ENCODE measurements at places on chromosomes 2 and 18.

DNA sequence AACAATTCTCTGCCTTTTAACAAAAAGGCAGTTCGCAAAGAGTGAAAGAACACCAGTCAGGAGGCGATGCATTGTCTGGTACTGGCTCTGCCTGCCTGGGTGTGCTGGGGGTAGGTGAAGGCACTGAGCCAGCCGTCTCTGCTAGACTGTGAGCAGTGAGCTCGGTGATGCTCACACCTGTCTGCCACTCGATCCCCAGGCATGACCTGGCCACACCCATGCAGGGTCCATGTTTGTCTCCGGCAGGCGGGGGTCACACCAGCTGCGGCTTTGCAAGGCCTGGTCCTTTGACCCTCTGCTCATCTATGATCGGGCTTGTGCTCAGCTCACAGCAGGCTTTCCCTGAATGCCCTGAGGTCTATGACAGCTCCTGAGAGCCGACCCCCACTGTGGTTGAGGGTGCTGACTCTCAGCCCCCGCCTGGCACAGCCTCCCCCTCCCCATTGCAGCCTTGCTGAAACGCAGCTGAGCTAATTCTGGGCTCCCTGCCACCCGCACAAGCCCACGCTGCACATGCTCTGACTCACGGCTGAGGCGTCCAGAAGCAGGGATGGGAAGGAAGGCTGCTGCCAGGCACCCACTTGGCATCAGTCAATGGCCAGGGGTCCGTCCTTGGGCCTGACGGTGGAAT, 23.7 kb downstream of the CRACDL start:
- no peak for DNase-seq
- H3K36me3 ChIP-seq = no peaks in the 10 kb centered on the region
- no peak overlapping the region for H3K4me3 ChIP-seq
- H3K4me1 ChIP-seq = peaks cover 15% of the 10 kb centered on the region
- no peak overlapping the region for H3K27ac ChIP-seq

GRCh38 chr18:27185025-27185763, at the start of gene CHST9:
Gene CHST9, minus strand, starts transcription at chr18:27185308. Its CDS starts 42,499 bp downstream, at chr18:27142809.
- H3K4me1 ChIP-seq = peaks cover 3% of the 10 kb centered on the region
- no peaks in the 10 kb centered on the region for H3K36me3 ChIP-seq
- H3K27me3 ChIP-seq = peaks cover 8% of the 10 kb centered on the region

- no peaks in the 10 kb centered on the region for H3K36me3 ChIP-seq
- no peaks in the 10 kb centered on the region for H3K4me1 ChIP-seq
- no peak overlapping the region for H3K4me3 ChIP-seq
- no peak for DNase-seq
- no peak overlapping the region for H3K27ac ChIP-seq
Measured at GRCh38 chr2:186968277-186968676, 119.3 kb upstream of the ZSWIM2 start.

- H3K4me3 ChIP-seq = no peak overlapping the region
- H3K27me3 ChIP-seq = peaks cover 4% of the 10 kb centered on the region
- H3K27ac ChIP-seq = no peak overlapping the region
Measured at GRCh38 chr18:59429608-59430007, 70.5 kb upstream of the LMAN1 start.

- H3K4me1 ChIP-seq = no peaks in the 10 kb centered on the region
- no peaks in the 10 kb centered on the region for H3K36me3 ChIP-seq
- no peak overlapping the region for H3K27ac ChIP-seq
- H3K4me3 ChIP-seq = no peak overlapping the region
Measured at GRCh38 chr2:149885468-149885867, 297.9 kb upstream of the MMADHC start.

- H3K27ac ChIP-seq = no peak overlapping the region
- H3K36me3 ChIP-seq = peaks cover 3% of the 10 kb centered on the region
- DNase-seq = no peak
Measured at GRCh38 chr2:71923143-71923525, 224.5 kb downstream of the CYP26B1 start.

- DNase-seq = no peak
- H3K36me3 ChIP-seq = no peaks in the 10 kb centered on the region
Measured at GRCh38 chr2:1787755-1788477, 43.6 kb upstream of the PXDN start.

GRCh38 chr2:143885461-143885860, 634.5 kb downstream of the ZEB2 start:
- H3K36me3 ChIP-seq = no peaks in the 10 kb centered on the region
- H3K27ac ChIP-seq = no peak overlapping the region
- H3K27me3 ChIP-seq = no peaks in the 10 kb centered on the region
- H3K4me1 ChIP-seq = no peaks in the 10 kb centered on the region
- no peak overlapping the region for H3K4me3 ChIP-seq

DNA sequence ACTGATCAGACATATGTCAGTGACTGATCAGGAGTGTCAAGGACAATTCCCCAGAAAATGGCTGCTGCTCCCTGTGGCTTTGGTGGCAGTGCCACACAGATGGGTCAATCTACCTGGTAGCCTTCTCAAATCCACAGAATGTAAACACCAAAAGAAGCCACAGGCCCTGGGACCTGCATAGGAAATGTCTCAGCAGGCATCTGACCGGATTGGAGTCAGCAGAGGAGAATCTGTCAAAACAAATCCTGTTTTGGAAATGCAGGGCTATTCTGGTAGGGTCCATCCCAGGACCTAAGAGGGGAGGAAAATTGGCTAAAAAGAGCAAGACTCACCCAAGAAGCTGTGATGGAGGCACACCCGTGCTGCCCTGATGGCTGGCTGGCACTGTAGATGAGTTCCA, 189.7 kb downstream of the TMEM247 start:
- H3K4me1 ChIP-seq = no peaks in the 10 kb centered on the region
- H3K36me3 ChIP-seq = no peaks in the 10 kb centered on the region
- H3K4me3 ChIP-seq = no peak overlapping the region
- no peak for DNase-seq
- H3K27ac ChIP-seq = no peak overlapping the region
- peaks cover 10% of the 10 kb centered on the region for H3K27me3 ChIP-seq

GRCh38 chr18:43772907-43773306, 495.6 kb upstream of the SYT4 start:
- DNase-seq = no peak
- H3K27ac ChIP-seq = no peak overlapping the region
- H3K36me3 ChIP-seq = no peaks in the 10 kb centered on the region
- H3K4me3 ChIP-seq = no peak overlapping the region

DNA sequence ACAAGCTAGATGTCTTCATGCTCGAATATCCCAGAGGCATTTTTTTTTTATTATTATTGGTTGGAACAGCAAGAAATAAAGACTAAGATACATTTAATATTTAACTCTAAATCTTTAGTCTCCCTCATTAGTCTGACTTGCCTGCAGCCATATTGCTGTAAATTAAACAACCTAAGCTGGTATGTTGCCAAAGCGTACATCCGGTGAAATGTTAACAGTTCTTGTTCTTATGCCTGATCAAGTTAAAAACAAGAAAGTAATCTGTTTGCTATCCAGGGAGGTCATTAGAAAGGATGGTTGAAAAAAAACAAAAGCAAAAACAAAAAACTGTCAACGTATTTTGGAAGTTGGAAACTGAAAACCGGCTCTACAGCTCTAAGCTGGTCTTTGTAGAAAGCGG, 125.9 kb upstream of the NABP1 start:
- peaks cover 14% of the 10 kb centered on the region for H3K27me3 ChIP-seq
- H3K4me1 ChIP-seq = peaks cover 2% of the 10 kb centered on the region
- H3K27ac ChIP-seq = no peak overlapping the region
- no peak overlapping the region for H3K4me3 ChIP-seq

Measured in memory B cell (primary cell).